ENCODE measurements at places on chromosomes 6 and 20. TPM values are rescaled to one million over a fixed set of nuclear protein-coding genes. Genes with fewer than 3 reads are reported as not detected.

GRCh38 chr6:113763311-113763766 is 93.8 kb upstream of the MARCKS start:
- DNase-seq: peak; percentile 86

GRCh38 chr20:1381753-1382591 is 10.9 kb downstream of the FKBP1A start:
- DNase-seq: no peak

DNA sequence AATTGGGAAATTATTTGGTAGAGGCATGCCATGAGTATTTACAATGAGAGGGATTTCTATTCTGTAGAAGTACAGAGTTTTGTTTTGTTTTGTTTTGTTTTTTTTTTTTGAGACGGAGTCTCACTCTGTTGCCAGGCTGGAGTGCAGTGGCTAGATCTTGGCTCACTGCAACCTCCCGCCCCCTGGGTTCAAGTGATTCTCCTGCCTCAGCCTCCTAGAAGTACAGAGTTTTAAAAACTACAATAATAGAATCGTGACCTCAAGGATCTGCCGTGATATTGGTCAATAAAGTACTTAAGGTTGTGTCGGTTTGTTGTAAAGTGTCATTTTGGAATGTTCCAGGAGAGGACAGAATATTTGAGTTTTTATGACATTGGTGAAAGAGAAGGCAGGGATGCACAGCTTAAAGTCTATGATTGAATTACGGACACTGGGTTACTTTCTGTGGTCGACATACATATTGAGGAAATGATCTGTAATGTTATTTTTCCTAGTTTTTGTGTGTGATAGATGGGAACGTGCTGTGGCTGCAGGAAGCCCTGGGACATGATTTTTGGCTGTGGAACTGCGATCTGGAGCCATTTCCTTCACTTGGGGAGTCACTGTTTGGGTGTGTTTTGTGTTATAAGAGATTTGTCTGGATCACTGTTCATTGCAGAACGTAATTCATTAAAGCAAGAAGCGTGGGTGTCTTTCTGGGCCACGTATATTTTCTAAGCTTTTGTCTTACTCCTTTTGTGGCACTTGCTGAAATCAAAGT is 59.6 kb downstream of the TIAM2 start:
- no peak for DNase-seq

DNA sequence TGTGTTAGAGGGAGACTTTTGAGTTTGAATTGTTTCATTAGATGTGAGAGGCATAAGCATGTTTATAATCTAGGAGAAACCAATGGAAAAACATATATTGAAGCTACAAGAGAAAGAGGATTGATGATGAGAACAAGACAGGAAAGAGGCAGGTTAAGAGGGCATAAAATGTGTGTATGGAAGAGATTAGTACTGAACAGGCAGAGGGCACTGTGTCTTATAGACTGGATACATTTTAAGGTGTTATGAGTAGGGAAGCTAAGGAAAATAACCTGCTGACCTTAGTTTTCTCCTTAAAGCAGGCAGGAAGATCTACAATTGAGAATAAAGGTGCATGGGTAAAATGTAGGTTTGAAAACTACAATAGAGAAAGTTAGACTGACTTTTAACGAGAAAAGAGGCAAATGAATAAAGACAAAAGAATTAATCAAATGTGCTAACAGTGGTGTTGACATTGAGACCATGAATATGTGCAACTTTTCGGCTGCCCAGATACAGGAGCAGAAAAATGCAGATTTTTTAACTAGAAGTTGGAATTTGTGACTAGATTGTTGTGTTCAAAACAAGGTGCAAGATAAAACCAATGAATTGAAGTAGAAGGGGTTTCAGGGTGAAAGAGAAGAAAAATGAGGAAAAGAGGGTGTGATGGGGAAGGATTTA is 846.3 kb downstream of the HACE1 start:
- no peak for DNase-seq

- DNase-seq: peak; percentile 77
These were observed 182.2 kb downstream of the COL12A1 start for GRCh38 chr6:75023634-75024033.

DNA sequence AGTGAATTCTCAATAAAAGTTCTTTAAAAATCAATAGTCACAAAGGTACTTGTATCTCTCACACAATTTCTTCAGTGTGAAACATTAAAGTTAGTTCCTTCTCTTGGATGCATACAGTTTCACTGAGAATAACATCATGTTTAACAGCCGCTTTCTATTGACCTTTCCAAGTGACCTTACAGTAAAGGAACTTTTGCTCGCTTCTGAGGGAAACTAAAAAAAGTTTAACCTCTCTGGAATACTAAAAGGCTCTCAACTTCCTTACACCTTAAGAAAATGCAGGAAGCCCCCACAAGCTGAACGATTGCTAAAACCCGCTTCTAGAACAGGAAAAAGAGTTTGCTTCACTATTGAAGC is 1.3 kb downstream of the RRAGD start:
- DNase-seq: no peak

The CYP39A1 gene
- 17.4 TPM for total RNA-seq

DNA sequence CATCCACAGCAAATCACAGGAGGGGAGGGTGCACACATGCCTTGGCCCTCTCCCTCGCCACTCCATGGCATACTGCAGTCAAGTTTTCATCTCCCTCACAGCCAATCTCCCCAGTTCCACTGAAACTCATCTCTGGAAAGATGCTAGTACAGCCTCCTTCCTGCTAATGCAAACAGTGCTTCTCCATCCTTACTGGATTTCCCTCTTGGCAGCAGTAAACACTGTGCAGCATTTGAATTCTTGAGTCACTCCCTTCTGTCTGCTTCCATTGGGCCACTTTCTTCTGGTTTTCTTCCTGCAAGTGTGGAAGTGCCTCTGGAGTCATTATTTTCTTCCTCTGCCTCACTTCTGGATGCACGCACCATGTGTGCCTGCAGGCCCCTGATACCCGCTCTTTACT is 460.3 kb downstream of the QKI start:
- no peak for DNase-seq

DNA sequence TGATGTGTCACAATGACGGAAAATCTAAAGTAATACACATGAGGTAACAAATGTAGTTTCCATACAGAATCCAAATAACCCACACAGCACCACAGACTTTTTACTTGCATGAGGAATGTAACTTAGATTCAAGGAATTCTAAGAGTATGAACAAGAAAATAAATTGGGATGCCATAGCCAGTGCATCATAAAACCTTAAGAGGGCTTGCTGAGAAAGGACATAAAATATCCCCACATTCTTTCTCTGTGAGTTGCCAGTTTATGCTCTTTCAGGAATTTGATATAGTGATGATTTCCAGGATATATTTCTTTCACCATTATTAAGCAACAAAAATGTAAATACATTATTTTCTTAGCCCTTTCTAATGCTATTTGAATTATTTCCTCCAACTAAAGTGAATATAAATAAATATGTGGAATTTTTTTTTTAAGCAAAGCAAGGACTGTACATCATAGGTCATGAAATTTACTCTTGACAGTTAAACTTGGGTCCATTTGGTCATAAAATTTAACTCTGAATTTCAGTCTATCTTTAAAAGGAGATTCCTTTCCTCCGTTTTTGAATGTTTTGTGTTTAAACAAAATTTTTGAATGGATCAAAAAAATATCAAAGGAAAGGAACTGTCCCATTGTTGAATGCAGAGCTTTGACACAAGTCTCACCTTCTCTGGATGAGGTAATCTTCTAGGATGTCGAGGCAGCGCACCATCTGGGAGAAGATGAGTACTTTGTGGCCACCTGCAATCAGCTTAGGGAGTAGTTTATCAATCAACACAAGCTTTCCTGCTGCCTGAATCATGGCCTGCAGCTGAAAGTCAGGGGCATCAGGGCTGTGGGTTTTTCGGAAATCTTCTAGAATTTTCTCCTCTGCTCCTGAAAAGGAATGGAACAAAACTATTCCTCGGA is 116.3 kb upstream of the EMILIN3 start:
- DNase-seq: peak; percentile 12

DNA sequence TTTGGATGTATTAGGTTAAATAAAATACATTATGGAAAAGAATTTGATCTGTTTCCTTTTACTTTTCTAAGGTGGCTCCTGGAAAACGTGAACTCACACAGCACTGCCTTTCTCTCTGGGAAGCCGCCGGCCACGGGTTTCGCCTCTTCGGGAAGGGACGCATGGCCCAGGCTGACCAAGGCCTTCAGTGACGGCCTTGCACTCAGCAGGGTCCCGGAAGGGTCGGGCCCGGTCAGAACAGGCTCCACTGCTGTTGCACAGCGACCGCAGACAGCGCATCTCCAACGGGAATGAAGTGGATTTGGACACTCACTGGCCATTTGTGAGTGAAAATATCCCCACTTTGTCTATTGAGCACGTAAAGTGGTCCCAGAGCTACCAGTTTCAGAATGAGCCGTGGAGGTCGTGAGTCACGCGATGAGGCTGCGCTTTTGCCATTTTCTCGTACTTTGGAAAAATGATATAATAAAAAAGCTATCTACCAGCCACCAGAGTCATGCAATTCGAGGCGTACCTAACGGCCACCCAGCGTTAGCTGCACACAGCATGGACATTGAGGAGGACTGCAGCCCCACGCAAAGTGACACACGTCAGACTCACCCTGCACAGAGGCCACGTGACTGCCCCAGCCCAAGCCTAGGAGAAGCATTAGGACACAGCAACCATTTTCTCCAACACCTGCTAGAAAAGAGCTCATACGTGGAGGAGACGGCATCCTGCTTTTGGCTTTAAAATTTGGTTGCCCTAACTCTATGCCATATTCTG is 244.3 kb downstream of the TTLL2 start:
- no peak for DNase-seq

Measured in bronchial epithelial cell (primary cell).